AG08396 (cell line): ENCODE measurements at places on chromosomes 1 and 21.
A peak's percentile ranks its signal among the peaks of the same experiment; 100 is the strongest.

- DNase-seq, result peak; percentile 39
Measured at GRCh38 chr1:101291562-101292380, 55.0 kb downstream of the S1PR1 start.

DNA sequence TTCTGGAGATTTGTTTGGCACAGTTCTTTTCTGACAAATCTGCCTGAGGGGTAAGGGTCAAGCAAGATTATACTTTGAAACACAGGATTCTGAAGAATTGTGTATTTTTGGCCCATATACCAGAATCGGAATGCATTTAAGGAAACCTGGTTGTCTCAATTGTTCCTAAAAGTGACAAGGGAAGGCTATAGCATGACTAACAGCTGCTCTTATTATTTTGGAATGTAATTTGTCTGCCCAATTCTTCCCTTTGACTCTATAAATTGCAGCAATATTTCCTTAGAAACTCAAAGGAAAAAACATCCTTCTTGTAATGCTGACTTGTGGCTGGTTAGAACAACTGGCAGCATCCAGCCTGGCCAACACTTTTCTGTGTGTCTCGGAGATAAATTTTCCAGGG is 15.8 kb upstream of the VCAM1 start:
- no peak for DNase-seq

DNA sequence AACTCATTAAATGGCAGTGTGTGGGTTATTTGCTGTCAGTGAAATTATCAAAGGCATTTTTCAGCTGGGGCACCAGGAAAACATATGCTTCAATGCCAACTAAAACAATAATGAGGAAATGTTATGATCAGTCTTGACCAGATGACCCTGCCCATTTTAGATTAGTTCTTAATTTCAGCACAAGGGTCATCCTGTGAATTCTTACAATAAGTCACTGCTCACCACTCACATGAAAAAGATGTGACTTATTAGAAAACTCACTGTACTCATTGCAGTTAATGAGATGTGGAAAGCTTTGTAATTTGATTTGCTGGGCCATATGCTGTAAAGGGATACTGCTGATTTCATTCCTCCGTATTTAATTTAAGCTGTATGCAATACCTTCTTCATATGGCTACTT is 178.5 kb upstream of the LMO4 start:
- DNase-seq, result no peak

DNA sequence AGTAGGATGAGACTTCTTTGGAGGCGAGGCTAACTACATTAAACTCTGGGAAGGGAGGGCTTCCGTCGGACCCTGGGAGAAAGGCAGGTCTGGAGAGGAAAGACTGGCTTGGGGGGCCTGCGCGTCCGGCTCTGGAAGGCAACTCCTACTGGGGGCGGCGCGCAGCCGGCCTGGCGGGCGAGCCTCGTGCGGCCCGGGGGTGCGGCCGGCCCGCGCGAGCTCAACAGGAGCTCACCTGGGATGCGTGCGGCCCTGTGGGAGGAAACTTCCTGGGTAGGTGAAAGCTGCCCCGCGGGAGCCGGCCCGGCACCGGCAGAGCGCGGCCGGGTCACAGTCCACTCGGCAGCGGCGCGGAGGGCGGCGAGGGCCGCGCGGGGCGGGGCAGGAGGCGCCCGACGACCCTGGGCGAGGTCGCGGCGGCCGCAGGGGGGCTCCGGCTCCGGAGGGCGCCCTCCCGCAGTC is 449 bp downstream of the EPS15 start:
- peak; percentile 46 for DNase-seq

DNA sequence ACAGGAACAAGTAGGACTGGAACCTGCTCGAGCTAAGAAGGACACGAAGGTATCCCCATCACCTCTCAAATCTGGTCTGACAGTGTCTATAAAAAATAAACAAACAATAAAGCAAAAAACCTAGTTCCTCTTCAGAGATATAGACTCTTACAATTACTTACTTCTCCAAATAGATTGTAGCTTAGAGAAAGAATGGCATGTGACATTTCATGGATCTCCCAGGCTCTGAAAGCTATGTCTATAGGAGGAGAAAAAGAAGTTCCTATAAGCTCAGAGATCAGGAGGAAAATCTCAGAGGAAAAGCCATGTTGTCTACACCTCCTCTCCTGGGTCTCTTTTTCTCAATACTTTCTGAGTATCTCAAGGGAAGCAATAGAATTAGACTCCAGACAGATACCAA is 12.3 kb upstream of the OR10J5 start:
- no peak for DNase-seq

DNA sequence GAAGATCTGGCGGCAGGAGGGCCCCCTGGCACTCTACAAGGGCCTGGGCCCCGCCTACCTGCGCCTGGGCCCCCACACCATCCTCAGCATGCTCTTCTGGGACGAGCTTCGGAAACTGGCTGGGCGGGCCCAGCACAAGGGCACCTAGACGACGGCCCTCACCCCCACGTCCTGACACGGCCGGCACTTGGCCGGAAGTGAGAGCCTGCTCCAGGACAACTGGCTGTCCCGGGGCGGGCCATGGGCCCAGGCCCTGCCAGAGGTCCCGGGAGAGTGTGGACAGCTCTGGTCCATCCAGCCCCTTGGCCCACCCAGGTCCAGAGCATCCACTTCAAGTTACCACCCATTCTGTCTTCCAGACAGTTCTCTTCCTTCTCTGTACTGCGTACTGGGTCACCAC is 3.0 kb upstream of the TMEM82 start:
- DNase-seq, result no peak

- no peak for DNase-seq
Measured at GRCh38 chr1:184745110-184745509, 9.5 kb downstream of the EDEM3 start.

DNA sequence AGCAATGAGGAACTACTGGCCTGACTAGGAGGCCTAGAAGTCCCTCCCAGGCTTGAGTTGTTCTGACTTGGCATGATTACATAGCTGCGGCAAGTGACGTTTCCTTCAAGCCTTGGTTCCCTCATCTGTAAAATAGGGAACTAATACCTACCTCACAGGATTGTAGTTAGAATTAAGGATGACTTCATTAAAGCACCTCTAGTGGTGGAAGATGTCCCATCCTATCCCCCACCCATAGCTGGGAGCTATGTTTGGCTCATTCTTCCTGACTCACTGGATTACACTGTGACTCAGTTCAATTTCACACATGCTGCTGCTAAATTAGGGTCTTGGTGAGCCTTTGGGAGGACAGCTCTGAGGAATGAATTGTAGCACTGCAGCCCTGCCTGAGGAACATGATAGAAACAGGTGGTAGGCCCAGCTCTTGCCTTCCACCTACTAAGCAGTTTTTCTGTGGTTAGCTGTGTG is 6.0 kb upstream of the SHISA4 start:
- peak; percentile 69 for DNase-seq

DNA sequence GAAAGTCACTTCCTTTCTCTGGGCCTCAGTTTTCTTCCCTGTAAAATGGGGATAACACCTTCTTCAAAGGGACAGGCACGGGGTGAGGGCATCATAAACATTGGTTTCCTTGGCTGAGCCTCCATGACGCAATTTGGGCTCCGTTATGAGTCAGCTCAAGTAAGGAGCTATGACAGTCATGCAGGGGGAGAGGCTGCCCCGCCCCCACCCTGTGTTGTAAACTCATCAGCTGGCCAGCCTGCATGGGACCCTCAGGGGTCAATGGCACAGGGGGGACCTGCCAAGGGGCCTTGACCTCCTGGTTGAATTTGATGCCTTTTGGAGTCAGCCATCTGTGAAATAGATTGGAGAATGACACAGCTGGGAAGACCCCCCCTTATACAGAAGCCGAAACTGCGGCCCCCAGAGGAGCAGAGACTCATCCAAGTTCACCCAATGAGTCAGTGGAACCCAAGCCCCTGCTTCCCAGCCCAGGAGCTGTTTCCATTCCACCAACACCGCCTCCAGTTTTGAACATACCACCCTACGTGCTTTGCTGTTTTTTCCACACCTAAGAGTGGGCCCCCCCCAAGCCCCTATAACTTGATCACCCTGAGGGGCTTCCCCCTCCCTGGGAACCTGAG is 36.8 kb upstream of the RUNX3 start:
- peak; percentile 81 for DNase-seq

- DNase-seq, result no peak
Measured at GRCh38 chr1:43779805-43780403, 72.6 kb downstream of the ST3GAL3 start.

GRCh38 chr1:151837884-151838221 is 1.8 kb downstream of the C2CD4D start:
- no peak for DNase-seq

DNA sequence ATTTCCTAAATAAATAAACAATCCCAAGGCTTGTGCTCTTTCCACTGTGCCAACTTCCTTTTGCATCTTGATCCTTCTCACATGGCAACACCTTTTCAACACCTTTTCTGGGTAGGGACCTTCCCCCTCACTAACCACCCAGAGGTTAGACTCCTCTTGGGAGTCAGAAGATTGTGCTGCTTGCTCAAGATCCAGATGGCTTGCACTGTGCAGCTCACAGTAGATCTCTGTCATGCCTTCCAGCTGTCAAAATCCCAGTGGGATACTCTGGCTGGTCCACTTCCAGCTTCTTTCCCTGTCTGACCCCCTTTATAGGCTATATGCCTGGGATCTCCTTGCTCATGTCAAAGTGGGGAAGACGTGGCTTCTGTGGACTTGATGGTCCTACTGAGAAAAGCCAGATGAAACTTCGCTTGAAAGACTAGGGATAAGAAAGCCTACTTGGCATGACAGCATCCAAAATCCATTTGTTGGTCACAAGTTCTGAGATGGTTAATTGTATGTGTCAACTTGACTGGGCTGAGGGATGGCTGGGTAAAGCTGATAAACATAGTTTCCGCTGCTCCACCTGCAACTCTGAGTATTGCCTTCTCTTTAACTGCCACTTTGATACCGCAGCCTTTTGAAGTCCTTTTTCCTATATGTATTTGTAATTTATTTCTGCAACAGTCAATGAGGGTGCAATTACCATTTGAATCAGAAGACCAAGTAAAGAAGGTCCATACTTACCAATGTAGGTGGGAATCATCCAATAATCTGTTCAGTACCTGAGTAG is 74.5 kb downstream of the S1PR1 start:
- no peak for DNase-seq

DNA sequence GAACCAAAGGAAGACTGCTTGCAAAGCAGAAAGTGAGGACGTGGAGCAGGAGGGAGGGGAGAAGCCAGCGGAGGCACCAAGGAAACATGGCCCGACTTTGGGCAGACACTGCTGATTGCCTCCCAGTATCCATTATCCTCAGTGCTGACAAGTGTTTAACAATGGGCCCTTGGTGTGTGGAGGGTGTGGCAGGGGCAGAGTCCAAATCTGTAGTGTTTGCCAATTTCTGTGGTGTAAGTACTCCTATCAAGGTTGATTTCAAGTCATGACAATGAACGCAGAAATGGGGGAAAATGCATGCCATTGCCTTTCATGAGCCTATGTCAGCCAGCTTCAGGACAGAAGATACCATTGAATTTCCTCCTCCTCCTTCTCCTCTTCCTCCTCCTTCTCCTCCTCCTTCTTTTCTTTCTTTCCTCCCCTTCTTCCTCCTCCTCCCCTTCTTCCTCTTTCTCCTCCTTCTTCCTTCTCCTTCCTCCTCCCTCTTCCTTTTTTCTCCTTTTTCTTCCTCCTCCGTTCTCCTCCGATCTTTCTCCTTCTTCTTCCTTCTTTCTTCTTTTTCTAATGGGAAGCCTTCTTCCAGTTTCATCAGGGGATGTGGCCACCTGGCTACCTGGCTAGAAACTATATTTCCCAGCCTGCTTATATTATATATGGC is 10.3 kb upstream of the PHC2 start:
- DNase-seq, result no peak

GRCh38 chr1:115337633-115338456 is at the start of gene NGF:
NGF (minus strand) TSS chr1:115338249; CDS start chr1:115286795, 51,454 bp downstream.
- DNase-seq, result peak; percentile 91
